ENCODE measurements at places on chromosomes 12 and 14. TPM values are rescaled to one million over a fixed set of nuclear protein-coding genes. Genes with fewer than 3 reads are reported as not detected.

Gene WDHD1
- 7.1 TPM for total RNA-seq

Gene AMDHD1
- total RNA-seq, result 1.3 TPM

Gene POTEG
- not detected for total RNA-seq

Gene PCNX4
- 52.5 TPM for total RNA-seq

Gene KRT79
- 0.12 TPM for total RNA-seq

Gene RPL41
- 1,569 TPM for total RNA-seq

Gene C12orf50
- total RNA-seq, result 0.06 TPM

Gene TMEM132D
- total RNA-seq, result 0.20 TPM

Gene ANO2
- total RNA-seq, result 11.3 TPM

Gene GALNT16
- 1.5 TPM for total RNA-seq

Gene TAS2R31
- total RNA-seq, result 3.2 TPM

Gene NGB
- total RNA-seq, result not detected

Gene C12orf76
- 23.3 TPM for total RNA-seq

Gene DUSP16
- total RNA-seq, result 40.0 TPM

Gene TMEM63C
- 1.2 TPM for total RNA-seq
